Left ventricle myocardium superior (tissue), 1 donor: ENCODE measurements at places on chromosomes 1 and 21. TPM values are rescaled to one million over a fixed set of nuclear protein-coding genes. Genes with fewer than 3 reads are reported as not detected.

- no peak for DNase-seq
These were observed 31.5 kb downstream of the FOXD2 start for GRCh38 chr1:47469390-47469759.

DNA sequence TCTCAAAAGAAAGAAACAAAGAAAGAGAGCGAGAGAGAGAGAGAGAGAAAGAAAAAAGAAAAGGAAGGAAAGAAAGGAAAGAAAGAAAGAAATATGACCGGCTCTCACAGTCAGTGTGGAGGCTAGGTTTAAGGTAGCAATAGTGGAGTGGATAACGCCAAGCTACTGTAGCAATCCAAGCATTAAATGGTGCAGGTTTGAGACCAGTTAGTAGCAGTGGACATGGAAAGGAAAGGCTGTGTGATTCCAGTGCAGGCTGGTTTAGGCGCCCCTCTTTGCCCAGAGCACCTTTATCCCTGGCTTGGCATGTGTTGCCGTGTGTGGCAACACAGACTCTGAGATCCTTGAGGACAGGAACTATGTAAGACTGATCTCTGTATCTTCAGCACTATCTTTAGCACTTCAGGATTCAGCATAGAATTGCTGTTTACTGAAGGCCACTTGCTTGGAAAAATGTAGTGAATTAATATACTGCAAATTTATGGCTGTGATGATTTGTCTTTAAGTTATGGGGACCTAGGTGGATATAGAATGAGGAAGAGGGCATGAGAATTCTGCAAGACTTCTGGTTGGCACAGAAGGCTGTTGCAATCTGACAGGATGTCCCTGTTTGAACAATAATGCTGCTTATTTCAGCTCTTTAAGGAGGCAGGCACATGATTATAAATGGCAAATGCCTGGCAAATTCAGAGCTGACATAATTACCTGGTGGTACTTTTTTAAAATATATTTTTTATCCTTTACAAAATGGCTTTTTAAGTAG, 10.8 kb upstream of the OSBPL9 start:
- no peak for DNase-seq

DNA sequence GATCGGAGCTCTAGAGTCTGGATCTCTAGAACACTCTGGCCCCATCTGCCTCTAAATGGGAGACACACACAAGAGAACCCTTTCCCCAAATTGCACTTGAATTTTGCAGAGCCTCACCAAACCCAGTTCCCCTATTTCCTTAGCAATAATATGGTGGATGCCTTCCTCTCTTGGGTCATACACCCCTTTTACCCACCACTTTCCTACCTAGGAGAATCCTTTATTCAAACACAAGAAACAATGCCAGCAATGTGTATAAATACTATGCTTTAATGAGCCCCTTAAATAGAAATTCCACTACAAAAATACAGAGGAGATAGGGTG, 760 bp upstream of the SF3B4 start:
- DNase-seq = no peak

DNA sequence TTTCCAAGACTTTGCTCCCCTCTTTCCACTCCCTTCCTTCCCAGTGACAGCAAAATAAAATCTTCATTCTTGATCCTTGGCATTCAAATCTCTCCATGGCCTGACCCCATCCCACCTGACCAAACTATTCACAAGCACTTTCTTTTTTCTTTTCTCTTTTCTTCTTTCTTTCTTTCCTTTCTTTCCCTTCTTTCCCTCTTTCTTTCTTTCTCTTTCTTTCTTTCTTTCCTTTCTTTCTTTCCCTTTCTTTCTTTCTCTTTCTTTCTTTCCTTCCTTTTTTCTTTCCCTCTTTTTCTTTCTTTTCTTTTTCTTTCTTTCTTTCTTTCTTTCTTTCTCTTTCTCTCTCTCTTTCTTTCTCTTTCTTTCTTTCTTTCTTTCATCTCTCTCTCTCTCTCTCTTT, 207.1 kb downstream of the ADGRL2 start:
- no peak for DNase-seq

- no peak for DNase-seq
These were observed 36.4 kb downstream of the SLC35F3 start for GRCh38 chr1:233940908-233941307.

- DNase-seq = no peak
These were observed 129.9 kb downstream of the ZNF281 start for GRCh38 chr1:200279810-200280411.

The CD34 gene
- total RNA-seq = 72.1 TPM

- DNase-seq = no peak
These were observed 20.2 kb upstream of the KCNAB2 start for GRCh38 chr1:6025269-6026094.

The NBPF4 gene
- not detected for total RNA-seq

DNA sequence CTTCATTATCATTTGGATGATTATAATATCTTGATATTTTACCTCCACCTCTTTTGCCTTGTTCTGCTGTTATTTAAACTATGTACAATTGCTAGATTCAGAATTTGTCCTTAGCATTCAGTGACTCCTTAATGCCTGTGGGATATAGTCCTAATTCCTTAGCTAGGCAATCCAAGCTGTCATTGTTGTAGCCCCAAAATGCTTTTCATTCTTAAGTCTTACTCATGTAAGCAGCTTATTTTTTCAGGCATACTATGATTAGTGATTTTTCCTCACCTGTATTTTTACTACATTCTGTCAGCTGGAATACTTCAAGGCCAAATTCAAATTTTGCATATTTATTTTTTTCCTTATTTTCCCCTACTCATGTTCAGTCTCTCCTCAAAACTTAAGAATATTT, 13.4 kb downstream of the PKN2 start:
- DNase-seq = no peak

GRCh38 chr21:35895598-35895997, 164.7 kb downstream of the SETD4 start:
- no peak for DNase-seq

GRCh38 chr1:156151093-156151688, 2.2 kb upstream of the SEMA4A start:
- DNase-seq = no peak

The VCAM1 gene
- total RNA-seq = 4.7 TPM

- no peak for DNase-seq
These were observed 61.0 kb downstream of the POFUT2 start for GRCh38 chr21:45226540-45227326.

DNA sequence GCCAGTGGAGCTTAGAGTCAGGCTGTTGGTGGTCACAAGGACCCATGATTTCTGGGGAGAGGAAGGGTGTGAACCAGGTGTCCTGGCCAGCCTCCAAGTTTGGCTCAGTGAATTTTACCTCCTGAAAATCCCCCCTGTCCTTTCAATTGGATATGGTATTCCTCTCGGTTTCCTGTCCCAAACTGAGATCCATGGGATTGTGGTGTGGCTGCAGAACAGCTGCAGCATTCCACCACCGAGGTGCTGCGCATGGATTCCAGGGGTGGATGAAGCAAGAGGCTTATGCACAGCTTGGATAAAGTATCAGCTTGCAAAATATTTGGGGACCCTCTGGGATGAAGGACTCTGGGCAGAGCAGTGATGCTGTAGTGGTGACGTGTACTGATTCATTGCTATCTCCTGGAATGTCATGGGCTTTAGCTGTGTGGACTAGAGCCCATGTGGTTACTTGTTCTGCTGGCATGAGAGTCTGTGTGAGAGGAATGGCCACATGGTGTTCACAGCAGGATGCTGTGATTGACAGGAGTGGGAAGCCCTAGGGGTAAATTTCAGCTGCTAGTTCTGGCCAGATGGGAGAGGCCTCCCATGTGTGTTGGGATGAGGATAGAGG, 148.7 kb upstream of the SPAG17 start:
- no peak for DNase-seq
